ENCODE measurements at places on chromosomes 3 and 15. TPM values are rescaled to one million over a fixed set of nuclear protein-coding genes. Genes with fewer than 3 reads are reported as not detected.

Gene CLEC3B
- 34.6 TPM for total RNA-seq

Gene HRH1
- 19.8 TPM for total RNA-seq

Gene C3orf18
- 2.6 TPM for total RNA-seq

Gene FLNB
- 108 TPM for total RNA-seq

Gene DUOXA1
- 104 TPM for total RNA-seq

Gene NANOGP8
- total RNA-seq: 1.5 TPM

Gene UBE2E2
- total RNA-seq: 54.7 TPM

Gene THOC7
- total RNA-seq: 37.1 TPM

Gene QTRT2
- 19.4 TPM for total RNA-seq

Gene CPNE9
- 0.62 TPM for total RNA-seq

Gene RHOV
- total RNA-seq: 95.0 TPM

Gene ZNF860
- total RNA-seq: 2.5 TPM

Gene RFTN1
- total RNA-seq: 11.2 TPM

Gene WDR93
- total RNA-seq: 0.12 TPM

Measured in lower leg skin (tissue), 4 donors.